ENCODE measurements at places on chromosomes 5 and 9. TPM values are rescaled to one million over a fixed set of nuclear protein-coding genes. Genes with fewer than 3 reads are reported as not detected.
A peak's percentile ranks its signal among the peaks of the same experiment; 100 is the strongest.

GRCh38 chr5:159101685-159102084 lies 2.0 kb upstream of the EBF1 start:
- H3K27me3 ChIP-seq: no peaks in the 10 kb centered on the region
- H3K4me3 ChIP-seq: peak overlapping the region; percentile 67
- no peak for DNase-seq
- H3K36me3 ChIP-seq: no peaks in the 10 kb centered on the region
- peak overlapping the region; percentile 82 for H3K27ac ChIP-seq

DNA sequence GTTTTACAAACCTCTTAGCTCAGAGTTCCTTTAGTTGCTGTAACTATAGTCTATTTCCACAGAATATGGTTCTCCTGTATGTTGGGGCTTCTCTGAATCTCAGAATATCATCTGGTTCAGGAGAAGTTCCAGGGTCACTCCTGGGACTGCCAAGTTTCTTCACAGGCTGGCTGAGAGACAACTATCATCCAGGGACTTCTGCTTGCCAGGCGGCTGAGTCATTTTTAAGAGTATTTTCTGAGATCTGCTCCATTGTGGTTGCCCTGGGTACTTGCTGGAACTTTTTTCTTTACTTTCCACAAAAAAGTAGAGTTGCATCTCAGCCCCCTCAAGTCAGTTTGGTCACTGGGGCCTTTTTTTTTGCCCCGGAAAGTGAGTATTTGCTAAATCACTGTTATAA lies 566.5 kb downstream of the LRRC70 start:
- H3K36me3 ChIP-seq: no peaks in the 10 kb centered on the region
- no peak for DNase-seq
- no peaks in the 10 kb centered on the region for H3K27me3 ChIP-seq
- no peaks in the 10 kb centered on the region for H3K4me1 ChIP-seq
- no peak overlapping the region for H3K4me3 ChIP-seq
- H3K27ac ChIP-seq: no peak overlapping the region

DNA sequence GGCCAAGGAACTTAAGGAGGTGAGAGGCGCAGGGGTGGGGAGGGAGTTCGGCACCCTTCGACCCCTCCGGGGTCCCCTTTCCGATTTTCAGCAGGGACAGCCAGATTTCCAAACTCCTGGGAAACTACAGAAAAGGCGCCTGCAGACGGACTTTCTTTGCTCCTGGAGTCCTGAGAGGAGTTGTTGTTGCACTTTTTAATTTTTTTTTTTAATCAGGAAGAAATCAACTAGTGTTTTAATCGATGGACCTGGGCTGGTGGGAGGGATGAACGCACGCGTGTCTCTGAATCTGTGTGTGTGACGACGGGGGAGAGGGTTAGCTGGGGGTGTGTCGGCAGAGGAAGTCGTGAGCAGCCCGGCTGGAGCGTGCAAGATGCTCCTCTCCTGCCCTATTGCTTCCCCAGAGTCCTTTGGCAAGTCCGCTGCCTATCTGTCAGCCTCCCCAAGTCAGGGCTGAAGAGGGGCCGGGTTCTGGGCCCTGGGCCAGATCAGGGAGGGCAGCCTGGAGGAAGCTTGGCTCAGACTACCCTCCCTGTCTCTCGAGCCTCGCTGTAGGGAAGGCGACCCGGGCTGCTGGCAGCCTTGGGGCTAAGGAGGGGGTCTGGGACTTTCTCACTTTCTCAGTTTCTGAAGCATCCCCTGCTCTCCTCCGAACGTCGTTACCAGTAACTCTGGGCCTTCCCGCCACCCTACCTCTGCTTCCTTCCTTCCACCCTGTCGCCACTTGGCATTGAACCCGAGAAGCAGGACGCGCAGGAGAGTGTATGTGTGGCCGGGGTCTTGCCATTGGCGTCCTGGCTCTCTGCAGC lies 731 bp downstream of the PRR16 start:
- peak overlapping the region; percentile 79 for H3K4me3 ChIP-seq
- no peak for DNase-seq
- H3K4me1 ChIP-seq: no peaks in the 10 kb centered on the region
- H3K27me3 ChIP-seq: no peaks in the 10 kb centered on the region
- H3K36me3 ChIP-seq: no peaks in the 10 kb centered on the region
- peak overlapping the region; percentile 83 for H3K27ac ChIP-seq

GRCh38 chr9:25350011-25350410 lies 328.2 kb downstream of the TUSC1 start:
- H3K27me3 ChIP-seq: no peaks in the 10 kb centered on the region
- H3K4me1 ChIP-seq: no peaks in the 10 kb centered on the region
- H3K36me3 ChIP-seq: no peaks in the 10 kb centered on the region
- no peak overlapping the region for H3K4me3 ChIP-seq
- DNase-seq: no peak

- H3K4me1 ChIP-seq: peaks cover 33% of the 10 kb centered on the region
- no peak overlapping the region for H3K4me3 ChIP-seq
- H3K27me3 ChIP-seq: no peaks in the 10 kb centered on the region
- peak; percentile 37 for DNase-seq
- H3K27ac ChIP-seq: peak overlapping the region; percentile 70
These were observed 69.2 kb downstream of the ANGPTL2 start for GRCh38 chr9:127053057-127053821.

OBP2B gene
- not detected for total RNA-seq

TYRP1 gene
- total RNA-seq: not detected

- H3K4me1 ChIP-seq: peaks cover 27% of the 10 kb centered on the region
- H3K27ac ChIP-seq: peak overlapping the region; percentile 82
- no peaks in the 10 kb centered on the region for H3K27me3 ChIP-seq
- no peaks in the 10 kb centered on the region for H3K36me3 ChIP-seq
- no peak for DNase-seq
These were observed 218.1 kb downstream of the AOPEP start for GRCh38 chr9:94944626-94945025.

CA9 gene
- total RNA-seq: 0.98 TPM

OR1J2 gene
- not detected for total RNA-seq

- H3K4me3 ChIP-seq: peak overlapping the region; percentile 79
- peaks cover 50% of the 10 kb centered on the region for H3K4me1 ChIP-seq
- no peaks in the 10 kb centered on the region for H3K36me3 ChIP-seq
- peak overlapping the region; percentile 98 for H3K27ac ChIP-seq
- no peak for DNase-seq
These were observed 1.7 kb downstream of the CNOT8 start for GRCh38 chr5:154860123-154860522.

TLX3 gene
- total RNA-seq: not detected

RASEF gene
- 7.6 TPM for total RNA-seq

PTGER4 gene
- total RNA-seq: 19.4 TPM

- peaks cover 23% of the 10 kb centered on the region for H3K4me1 ChIP-seq
- no peaks in the 10 kb centered on the region for H3K27me3 ChIP-seq
- H3K27ac ChIP-seq: peak overlapping the region; percentile 37
- no peak overlapping the region for H3K4me3 ChIP-seq
- no peaks in the 10 kb centered on the region for H3K36me3 ChIP-seq
These were observed 108.1 kb downstream of the TMEM174 start for GRCh38 chr5:73280821-73281746.

DNA sequence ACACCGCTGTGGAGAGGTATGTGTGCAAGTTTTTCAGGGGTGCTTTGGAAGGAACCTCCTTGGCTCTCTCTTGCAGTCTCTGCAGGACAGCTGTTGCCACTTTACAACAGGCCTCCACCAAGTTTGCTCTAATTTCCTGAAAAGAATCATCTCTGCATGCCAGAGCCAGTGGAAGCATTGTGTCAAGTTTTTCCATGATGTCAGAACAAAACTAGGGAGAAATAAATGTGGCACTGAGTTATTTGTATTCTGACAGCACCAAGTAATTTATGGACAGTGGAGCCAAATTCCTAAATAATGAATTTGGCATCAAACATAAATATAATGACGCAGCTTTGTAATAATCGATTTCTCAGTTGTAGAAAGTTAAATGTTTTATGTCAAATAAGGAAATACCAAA lies 146.9 kb downstream of the KIAA0825 start:
- no peak for DNase-seq
- no peaks in the 10 kb centered on the region for H3K36me3 ChIP-seq
- no peaks in the 10 kb centered on the region for H3K4me1 ChIP-seq
- H3K27me3 ChIP-seq: no peaks in the 10 kb centered on the region

- peaks cover 14% of the 10 kb centered on the region for H3K4me1 ChIP-seq
- no peak overlapping the region for H3K4me3 ChIP-seq
- no peaks in the 10 kb centered on the region for H3K36me3 ChIP-seq
- DNase-seq: no peak
- H3K27me3 ChIP-seq: no peaks in the 10 kb centered on the region
These were observed 150.0 kb upstream of the GNA14 start for GRCh38 chr9:77798140-77798539.

GRCh38 chr9:82275258-82275927 lies 286.8 kb downstream of the SPATA31D1 start:
- H3K36me3 ChIP-seq: no peaks in the 10 kb centered on the region
- H3K4me3 ChIP-seq: no peak overlapping the region
- no peak overlapping the region for H3K27ac ChIP-seq
- no peaks in the 10 kb centered on the region for H3K27me3 ChIP-seq
- H3K4me1 ChIP-seq: no peaks in the 10 kb centered on the region
- no peak for DNase-seq

FAM169A gene
- total RNA-seq: 0.98 TPM

TMEM215 gene
- not detected for total RNA-seq

ACTL7A gene
- not detected for total RNA-seq

DNA sequence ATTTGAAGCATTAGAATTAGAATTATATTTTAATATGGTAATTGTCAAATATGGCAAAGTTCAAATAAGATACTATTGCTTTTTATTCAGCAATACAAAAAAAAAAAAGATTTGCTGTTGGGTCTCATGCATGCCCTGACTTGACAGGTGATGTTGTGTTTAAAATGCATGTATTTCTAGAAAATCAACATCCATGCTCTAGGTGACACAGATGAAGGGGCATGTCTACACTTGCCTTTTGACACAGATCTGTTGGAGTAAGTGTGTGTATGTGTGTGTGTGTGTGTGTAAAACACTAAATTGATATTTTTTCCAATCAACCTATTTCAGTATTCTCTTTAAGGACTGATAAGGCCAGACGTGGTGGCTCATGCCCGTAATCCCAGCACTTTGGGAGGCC lies 38.1 kb upstream of the SMARCA2 start:
- no peak overlapping the region for H3K4me3 ChIP-seq
- H3K27me3 ChIP-seq: no peaks in the 10 kb centered on the region
- peaks cover 23% of the 10 kb centered on the region for H3K4me1 ChIP-seq
- no peak for DNase-seq

- no peaks in the 10 kb centered on the region for H3K27me3 ChIP-seq
- H3K4me3 ChIP-seq: no peak overlapping the region
- no peak for DNase-seq
- no peaks in the 10 kb centered on the region for H3K4me1 ChIP-seq
These were observed 23.8 kb downstream of the CPLX2 start for GRCh38 chr5:175895215-175895614.

OR1Q1 gene
- total RNA-seq: not detected

GRCh38 chr5:149168276-149168906 lies 27.1 kb downstream of the ABLIM3 start:
- DNase-seq: no peak
- H3K4me1 ChIP-seq: peaks cover 14% of the 10 kb centered on the region
- no peaks in the 10 kb centered on the region for H3K36me3 ChIP-seq

- no peaks in the 10 kb centered on the region for H3K36me3 ChIP-seq
- H3K27me3 ChIP-seq: no peaks in the 10 kb centered on the region
- no peak overlapping the region for H3K4me3 ChIP-seq
- DNase-seq: no peak
These were observed 33.7 kb downstream of the TGFBR1 start for GRCh38 chr9:99138424-99139284.

DNA sequence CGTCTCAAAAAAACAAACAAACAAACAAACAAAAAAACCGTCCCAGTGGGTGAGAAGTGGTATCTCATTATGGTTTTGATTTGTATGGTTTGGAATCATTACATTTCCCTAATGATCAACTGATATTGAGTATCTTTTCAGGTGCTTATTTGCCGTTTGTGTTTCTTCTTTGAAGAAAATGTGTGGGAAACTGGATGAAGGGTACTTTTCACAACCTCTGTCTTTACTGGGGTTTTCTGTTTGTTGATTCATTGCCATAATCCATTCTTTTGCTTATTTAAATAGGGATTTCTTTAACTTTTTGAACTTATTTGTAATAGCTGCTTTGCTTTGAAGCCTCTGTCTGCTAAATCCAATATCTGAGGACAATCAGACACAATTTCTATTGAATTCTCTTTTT lies 9.2 kb upstream of the BICD2 start:
- DNase-seq: no peak
- H3K27me3 ChIP-seq: no peaks in the 10 kb centered on the region
- no peak overlapping the region for H3K4me3 ChIP-seq
- peaks cover 10% of the 10 kb centered on the region for H3K4me1 ChIP-seq
- H3K36me3 ChIP-seq: no peaks in the 10 kb centered on the region

GRCh38 chr5:74810915-74811314 lies 43.9 kb downstream of the NSA2 start:
- H3K4me1 ChIP-seq: no peaks in the 10 kb centered on the region
- H3K4me3 ChIP-seq: no peak overlapping the region
- no peak overlapping the region for H3K27ac ChIP-seq
- H3K27me3 ChIP-seq: no peaks in the 10 kb centered on the region
- DNase-seq: no peak

- peak overlapping the region; percentile 94 for H3K27ac ChIP-seq
- H3K27me3 ChIP-seq: no peaks in the 10 kb centered on the region
- no peak overlapping the region for H3K4me3 ChIP-seq
These were observed 946 bp upstream of the LTC4S start for GRCh38 chr5:179792612-179793467.

HTR4 gene
- 2.9 TPM for total RNA-seq

Data from vagina (tissue), 2 donors.